H1 (cell line): ENCODE measurements at places on chromosomes 4 and X.

DNA sequence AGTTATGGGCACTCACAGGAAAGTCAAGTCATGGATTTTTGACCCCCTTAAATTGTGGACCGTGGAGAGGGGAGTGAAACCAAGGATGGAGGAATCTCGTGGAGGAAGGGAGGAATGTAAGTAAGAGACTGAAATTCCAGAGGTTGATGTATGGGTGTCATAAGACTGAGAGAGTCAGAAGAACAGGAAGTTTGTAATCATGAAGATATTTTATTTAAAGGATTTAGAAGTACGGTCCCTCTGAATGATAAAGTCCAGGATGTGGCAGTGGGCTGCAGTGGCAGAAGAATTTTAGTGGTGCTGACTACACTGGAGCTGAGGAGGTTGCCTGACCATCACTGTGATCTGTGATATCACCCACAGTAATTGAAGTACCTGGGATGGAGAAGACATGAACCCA, 57.8 kb downstream of the DCLK2 start:
- no peak for DNase-seq

GRCh38 chrX:128800138-128800537, 723.2 kb downstream of the SMARCA1 start:
- no peak for DNase-seq

DNA sequence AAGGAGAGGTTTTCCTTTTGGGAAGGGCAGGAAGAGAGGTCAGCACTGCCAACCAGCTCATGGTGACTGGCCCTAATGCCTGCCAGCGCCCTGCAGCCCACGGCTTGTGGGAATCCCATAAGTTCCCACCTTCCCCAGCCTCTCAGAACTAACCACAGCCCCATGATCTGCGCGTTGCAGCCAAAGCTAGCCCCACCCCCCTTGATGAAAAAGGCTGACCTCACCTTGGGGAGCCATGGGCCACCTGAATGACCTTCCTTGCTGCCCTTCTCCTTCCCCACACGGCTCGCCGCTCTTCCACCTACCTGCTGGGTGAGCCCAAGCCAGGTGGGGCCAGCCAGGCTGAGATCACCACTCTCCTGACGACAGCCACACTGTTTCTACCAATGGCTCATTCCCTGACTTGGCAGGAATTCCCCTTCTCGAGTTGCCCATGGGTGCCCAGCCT, 3.9 kb upstream of the ELF4 start:
- no peak for DNase-seq

DNA sequence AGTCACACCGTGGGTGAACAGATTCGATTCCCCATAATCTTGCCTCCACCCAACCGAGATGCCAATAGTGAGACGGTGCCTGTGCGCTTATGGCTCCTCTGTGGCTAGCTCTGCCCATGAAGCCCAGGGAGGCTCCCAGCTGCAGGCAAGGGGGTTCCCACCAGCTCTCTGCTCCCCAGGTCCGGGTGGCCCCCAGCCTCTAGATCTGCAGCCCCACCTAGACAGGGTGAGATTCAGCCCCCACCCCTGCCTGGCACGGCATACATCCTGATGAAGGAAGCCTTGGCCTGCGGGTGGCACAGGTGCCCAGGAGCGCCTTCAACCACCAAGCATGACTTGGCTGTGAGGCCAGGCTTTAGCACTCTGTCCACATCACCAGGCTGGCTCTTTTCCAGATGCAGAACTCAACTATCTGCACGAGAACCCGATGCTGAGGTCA, 40.6 kb downstream of the WDR1 start:
- DNase-seq: no peak

GRCh38 chr4:25938787-25939186, 24.8 kb downstream of the SMIM20 start:
- no peak for DNase-seq

GRCh38 chr4:38675146-38676121, 11.4 kb downstream of the KLF3 start:
- peak; percentile 87 for DNase-seq

DNA sequence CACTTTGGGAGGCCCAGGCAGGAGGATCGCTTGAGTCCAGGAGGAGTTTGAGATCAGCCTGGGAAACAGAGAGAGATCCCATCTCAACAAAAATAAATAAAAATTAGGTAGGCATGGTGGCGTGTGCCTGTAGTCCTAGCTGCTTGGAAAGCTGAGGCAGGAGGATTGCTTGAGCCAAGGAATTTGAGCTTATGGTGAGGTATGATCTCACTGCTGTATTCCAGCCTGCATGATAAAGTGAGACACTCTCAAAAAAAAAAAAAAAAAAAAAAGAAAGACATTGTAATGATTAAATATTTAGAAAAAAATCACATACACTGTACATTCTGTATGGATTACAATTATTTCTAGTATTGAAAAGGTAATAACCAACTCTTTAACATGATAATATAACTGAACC, 87.1 kb downstream of the SLIT2 start:
- no peak for DNase-seq

GRCh38 chr4:74618659-74619058, 173.7 kb downstream of the AREG start:
- no peak for DNase-seq

- DNase-seq: no peak
These were observed 23.8 kb downstream of the AMMECR1 start for GRCh38 chrX:110294087-110294486.

DNA sequence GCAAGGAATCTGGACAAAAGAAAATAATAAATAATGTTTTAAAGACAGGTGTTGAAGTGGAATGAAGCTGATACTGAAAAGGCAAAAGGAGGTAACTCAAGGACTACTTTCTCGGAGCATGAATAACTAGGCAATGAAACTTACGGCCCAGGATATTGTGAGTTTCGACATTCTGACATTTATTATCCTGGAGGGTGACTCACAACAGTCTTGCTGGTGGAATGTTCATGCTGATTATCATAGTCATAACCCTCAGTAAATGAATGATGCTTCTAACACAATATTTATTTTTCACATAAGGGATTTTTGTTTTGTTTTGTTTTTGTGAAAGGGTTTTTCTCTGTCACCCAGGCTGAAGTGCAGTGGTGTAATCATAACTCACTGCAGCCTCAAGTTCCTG, 147.0 kb upstream of the HPGD start:
- no peak for DNase-seq

DNA sequence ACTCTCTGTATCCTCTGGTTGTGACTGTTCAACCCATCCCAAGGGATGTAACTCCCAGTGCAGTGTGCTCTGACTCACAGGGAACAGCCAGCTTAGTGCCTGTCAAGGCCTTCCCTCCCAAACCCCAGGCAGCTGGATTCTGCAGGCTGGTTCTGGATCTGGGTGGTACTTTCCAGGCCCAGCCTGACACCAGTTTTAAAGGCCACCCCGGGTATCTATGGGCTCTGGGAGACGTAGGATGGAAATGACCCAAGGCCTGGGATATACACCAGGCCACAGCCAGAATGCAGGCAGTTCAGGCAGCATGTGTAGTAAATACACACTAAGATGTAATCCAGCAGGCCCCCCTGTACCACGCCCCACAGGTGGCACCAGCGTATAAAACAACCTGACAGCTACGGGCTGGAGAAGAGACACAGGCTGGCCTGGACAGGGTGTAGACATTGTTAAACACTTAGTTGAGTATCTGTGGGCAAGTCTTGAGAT, 64.2 kb downstream of the SPINK2 start:
- no peak for DNase-seq

- DNase-seq: no peak
These were observed 69.8 kb upstream of the FAT4 start for GRCh38 chr4:125244848-125245450.

DNA sequence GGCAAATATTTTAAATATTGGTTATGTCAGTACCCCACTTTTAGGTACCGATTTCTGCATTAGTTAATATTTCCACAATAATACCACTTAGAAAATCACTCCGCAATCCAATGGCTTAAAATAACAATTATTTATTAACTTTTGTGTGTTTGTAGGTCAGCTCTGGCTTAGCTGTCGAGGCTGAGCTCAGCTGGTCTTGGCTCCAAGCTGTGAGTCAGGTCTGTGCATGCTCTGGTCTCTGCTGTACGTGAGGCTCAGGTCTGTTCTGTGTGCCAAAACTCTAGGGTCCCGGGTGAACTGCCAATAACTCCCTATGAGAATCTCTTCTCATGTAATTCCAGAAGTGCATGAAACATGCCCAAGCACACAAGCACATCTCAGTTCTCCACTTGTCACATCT, 245.8 kb upstream of the GK2 start:
- no peak for DNase-seq

- DNase-seq: no peak
These were observed 66.0 kb downstream of the RELL1 start for GRCh38 chr4:37620176-37620575.

- no peak for DNase-seq
These were observed 158.8 kb upstream of the PJA1 start for GRCh38 chrX:69323786-69324720.

GRCh38 chrX:66024092-66024467, 15.8 kb downstream of the VSIG4 start:
- no peak for DNase-seq
